ENCODE measurements at places on chromosomes 3 and 15.

DNA sequence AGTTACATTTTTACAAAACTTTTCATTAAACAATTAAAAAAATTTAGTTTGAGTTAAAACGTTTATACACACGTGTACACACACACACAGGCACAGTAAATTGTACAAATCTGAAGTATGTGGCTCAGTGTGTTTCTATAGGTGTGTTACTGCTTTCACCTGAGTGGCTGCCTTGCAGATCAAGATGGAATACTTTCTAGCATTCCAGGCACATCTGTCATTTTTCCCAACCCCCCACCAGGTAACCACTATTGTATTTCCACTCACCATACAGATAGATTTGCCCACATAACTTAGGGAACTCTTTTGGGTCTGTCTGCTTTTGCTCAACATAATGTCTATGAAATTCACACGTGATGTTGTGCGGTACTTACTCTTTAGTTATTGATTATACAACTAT, 141.1 kb downstream of the PTPRG start:
- no peak for DNase-seq

- no peak for DNase-seq
These were observed 167.2 kb upstream of the KCNMB2 start for GRCh38 chr3:178369006-178369405.

- DNase-seq = no peak
These were observed 7.0 kb downstream of the SCAMP5 start for GRCh38 chr15:75002398-75002797.

GRCh38 chr15:59329570-59330350, 42.9 kb downstream of the MYO1E start:
- no peak for DNase-seq

GRCh38 chr3:114405202-114405990, 111.6 kb downstream of the TIGIT start:
- peak; percentile 23 for DNase-seq

- no peak for DNase-seq
These were observed 66.8 kb downstream of the CD200R1L start for GRCh38 chr3:112779558-112780480.

DNA sequence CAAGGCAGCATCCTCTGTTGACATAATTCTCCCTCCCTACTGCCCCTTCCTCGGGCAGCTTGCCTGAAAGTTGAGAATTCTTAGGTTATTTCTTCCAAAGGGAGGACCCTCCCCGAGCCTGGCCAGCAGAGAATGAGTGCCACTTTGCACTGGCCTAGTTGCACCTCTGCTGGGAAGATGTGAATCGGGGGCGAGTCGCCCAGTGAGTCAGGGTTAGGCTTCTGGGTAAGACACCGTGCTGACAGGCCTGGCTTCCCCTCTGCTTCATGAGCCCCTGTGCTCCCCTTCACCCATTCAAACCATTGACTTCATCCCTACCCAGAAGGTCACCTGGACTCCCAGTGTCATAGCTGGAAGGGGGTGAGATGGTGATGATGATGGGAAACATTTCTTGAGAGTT, 82.3 kb downstream of the AAGAB start:
- DNase-seq = no peak

DNA sequence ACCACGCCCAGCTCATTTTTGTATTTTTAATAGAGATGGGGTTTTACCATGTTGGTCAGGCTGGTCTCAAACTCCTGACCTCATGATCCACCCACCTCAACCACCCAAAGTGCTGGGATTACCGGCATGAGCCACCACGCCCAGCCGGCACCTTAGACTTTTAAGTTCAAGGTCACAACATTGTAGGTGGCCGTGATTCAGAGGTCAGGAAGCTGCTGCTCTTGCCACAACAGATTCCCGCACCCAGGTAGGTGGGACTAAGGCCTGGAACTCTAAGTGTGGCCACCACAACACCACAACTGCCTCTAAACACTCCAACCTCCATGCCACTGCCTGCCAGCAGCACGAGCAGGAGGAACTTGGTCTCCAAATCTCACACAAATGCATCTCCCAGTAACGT, 196.8 kb downstream of the STT3B start:
- DNase-seq = no peak

GRCh38 chr3:71510510-71510909, 73.0 kb downstream of the FOXP1 start:
- DNase-seq = no peak

GRCh38 chr3:51622868-51623267, 48.2 kb upstream of the TEX264 start:
- DNase-seq = peak; percentile 60

- DNase-seq = no peak
These were observed 210.6 kb upstream of the CHRM5 start for GRCh38 chr15:33757516-33758232.

- no peak for DNase-seq
These were observed 29.6 kb downstream of the SST start for GRCh38 chr3:187640569-187641059.

DNA sequence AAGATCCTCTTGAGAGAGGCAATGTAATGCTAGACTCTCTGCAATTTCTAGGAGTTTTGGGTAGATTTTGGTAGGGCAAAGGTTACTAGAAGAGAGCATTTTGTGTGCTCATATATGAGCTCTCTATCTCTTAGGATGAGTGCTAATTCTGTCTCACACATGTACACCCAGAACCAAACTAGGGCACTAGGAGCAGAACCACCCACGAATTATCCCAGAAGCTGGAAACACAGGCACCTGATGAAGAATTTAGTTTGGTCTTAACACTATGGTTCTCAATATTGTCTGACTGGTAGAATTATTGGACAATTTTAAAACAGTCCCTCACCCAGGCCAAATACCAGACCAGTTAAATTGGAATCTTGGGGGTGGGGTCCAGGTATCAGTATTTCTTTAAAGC, 94.8 kb downstream of the PRICKLE2 start:
- DNase-seq = no peak

DNA sequence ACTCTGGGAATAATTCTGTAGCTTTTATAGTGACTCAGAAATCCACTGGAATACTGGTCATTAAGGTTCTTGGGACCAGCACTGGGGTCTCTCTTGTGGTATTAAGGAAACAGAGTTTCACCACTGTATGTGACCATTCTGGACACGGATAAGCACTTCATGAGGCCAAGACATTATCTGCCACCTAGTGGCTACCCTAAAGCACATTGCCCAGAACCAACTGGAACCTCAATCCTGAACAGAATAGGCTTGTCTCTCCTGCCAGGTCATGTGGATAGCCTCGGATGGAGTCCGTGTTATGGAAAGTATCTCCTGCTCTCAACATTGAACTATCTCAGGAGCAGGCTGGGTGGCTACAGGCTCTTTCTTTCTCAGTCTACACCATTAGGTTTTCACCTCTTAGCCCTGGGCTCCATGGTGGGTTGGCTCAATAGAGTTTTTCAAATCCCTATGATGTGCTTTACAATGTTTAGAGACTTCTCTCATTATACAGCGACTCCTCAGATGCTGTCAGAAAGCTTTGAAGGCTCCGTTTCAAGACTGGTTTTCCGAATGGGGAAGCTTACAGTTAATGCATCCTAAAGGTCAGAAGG, 167.6 kb upstream of the ST8SIA2 start:
- peak; percentile 37 for DNase-seq

DNA sequence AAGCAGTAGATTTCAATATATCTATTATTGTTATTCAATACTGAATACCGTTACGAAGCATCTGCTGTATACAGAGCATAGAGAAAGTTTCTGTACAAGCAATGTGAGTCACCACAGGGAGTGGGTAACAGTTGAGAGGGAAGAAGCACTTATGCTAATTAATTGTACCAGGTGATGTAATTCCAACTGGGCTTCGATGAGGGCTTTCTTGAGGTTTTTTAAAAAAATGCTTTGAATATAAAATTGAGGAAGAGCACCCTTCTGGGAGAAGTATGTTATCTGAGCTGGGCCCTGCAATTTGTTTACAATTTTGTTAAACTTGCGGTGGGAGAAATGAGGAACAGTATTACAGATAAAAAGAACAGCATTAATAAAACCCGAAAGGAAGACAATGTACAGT, 197.9 kb downstream of the TPRG1 start:
- no peak for DNase-seq

- no peak for DNase-seq
These were observed 263.2 kb downstream of the NLGN1 start for GRCh38 chr3:173660645-173661299.

GRCh38 chr3:104907507-104907906, 459.2 kb upstream of the ALCAM start:
- DNase-seq = no peak

DNA sequence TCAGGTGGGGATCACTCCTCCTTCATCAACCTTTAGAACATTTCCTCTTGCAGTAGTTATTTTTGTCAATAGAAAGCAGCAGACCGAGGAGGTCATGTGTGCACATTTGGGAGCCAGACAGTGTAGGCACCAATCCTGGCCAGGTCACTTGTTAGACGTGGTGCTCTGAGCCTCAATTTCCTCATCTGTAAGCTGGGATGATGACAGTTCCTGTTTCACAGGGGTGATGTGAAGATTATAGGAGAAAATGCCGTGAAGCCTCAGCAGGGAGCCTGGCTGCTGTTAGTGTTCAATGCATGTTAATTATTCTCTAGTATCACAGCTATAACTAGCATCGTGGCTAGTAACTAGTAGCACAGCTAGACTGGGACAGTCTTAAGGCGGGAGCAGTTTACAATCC, 64.7 kb downstream of the ATP2B2 start:
- DNase-seq = no peak

DNA sequence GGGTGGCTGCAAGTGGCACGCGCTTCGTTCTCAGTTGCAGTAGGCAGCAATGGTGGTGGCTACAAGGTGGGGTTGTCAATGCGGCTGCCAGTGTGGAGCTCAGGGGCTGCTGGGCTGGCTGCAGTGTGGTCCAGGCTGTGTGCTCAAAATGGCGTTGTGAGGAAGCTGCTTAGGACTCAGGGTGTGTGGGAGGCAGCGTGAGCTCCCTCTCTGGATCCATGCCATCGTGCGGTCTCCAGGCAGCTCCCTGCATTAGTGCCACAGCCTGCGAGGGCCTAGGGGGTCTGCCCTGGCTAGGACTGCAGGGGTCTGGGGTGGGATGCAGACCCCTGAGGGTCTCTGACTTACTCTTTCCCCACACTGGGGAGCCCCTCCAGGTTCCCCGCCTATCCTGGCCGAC, 397.2 kb downstream of the OCA2 start:
- no peak for DNase-seq

GRCh38 chr3:32873531-32874130, 55.8 kb downstream of the TRIM71 start:
- no peak for DNase-seq

- DNase-seq = no peak
These were observed 132.0 kb upstream of the NSMCE3 start for GRCh38 chr15:29401644-29402043.

GRCh38 chr3:33424606-33425452, 15.4 kb downstream of the UBP1 start:
- no peak for DNase-seq

GRCh38 chr15:29936353-29937049, 114.2 kb upstream of the TJP1 start:
- DNase-seq = no peak

DNA sequence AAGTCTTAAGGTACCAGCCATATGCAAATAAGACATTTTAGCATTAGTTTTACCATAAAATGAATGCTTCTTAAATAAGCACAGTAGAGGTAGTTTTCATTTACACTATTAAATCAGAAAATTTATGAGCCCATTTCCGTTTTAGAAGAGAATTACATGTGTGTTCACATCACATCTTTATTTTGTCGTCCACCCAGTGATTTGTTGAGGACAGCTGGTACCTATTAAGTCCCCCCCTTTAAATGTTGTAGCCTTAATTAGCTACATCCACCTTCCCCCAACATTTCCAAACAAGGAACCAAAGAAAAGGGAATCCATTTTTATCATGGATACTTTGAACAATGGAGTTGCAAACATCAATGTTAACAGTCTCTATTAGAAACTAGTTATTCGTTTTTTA, 6.8 kb downstream of the IL17RD start:
- DNase-seq = no peak

- peak; percentile 14 for DNase-seq
These were observed 7.9 kb downstream of the RPSA start for GRCh38 chr3:39414421-39414907.

GRCh38 chr15:47383102-47383501, 334.2 kb upstream of the SEMA6D start:
- DNase-seq = no peak

DNA sequence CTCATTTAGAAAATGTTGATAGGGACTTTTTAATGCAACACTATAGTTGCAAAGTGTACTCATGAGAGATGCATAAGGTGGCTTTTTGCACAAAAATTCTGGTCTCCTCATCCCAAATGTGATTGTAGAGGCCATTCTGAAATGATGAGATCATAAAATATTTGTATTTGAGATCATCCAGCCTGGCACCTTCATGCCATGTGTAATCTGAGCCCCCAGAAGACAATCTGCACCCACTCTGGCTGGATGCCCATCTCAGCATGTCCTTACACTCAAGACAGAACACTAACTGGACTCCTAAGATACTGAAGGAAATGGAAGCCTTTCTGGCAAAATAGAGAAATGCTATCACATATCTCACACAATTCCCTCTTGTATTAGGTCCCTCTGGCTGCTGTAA, 49.2 kb downstream of the SLC7A14 start:
- no peak for DNase-seq

DNA sequence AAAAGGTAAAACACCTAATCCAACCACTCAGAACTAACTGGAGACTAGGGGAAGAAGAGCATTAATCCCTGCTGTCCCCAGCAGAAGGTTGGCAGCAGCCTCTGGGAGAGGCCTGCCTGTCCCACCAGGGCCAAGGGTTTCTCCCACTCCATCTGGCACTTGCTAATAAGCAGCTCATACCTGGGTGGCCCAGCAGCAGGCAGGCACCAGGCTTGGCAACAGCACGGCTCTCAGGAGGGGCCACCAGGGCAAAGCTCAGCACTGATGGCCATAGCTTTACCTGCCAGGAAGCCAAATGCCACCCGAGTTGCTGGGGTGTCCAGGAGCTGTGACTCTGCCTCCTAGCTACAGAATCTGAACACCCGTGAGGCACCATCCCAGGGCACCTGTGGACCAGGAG, 58.3 kb downstream of the BOC start:
- DNase-seq = no peak

GRCh38 chr3:152193673-152194267, 75.0 kb upstream of the MBNL1 start:
- DNase-seq = peak; percentile 75

DNA sequence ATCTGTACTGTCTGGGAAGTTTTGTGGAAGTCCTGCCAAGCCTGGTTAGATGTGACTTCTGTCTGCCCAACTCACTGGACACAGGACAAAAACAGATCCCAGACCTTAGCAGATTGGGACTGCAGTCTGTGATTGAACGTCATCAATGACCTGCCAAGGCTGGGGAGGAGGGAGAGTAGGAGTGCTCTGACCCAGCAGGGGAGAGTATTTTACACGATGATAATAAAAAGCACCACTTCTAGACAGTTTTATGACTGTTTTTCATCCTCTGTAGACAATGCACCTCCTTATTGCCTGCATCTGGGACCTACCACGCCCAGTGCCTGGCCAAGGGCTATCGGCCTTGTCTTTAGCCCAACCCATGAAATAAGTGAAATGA, 102.3 kb upstream of the NR2E3 start:
- DNase-seq = no peak

- no peak for DNase-seq
These were observed 2.4 kb downstream of the RPL39L start for GRCh38 chr3:187136936-187137335.

- DNase-seq = no peak
These were observed 1.9 kb upstream of the ICE2 start for GRCh38 chr15:60480888-60481287.
